ENCODE measurements at places on chromosomes 11 and 22.

GRCh38 chr11:19725379-19726079 is 12.9 kb downstream of the NAV2 start:
- DNase-seq = peak; percentile 80

DNA sequence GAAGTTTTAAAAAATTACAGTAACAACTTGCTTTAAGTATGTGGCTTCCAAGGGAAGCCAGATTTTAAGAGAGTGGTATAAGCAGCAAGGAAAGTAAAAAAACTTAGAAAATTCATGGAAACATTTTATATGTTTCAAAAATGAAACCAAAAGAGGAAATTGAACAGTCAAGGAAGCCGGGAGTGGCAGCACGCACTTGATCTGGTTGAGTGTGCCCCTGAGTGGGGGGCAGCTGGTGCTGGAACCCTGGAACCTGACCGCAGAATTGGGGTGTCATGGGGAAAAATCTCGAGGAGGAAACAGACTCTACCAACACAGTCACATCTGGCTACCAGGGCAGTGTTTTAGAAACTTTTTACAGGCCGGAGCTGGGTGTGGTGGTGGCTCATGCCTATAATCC is 14.0 kb downstream of the MICALL1 start:
- DNase-seq = no peak

GRCh38 chr11:954392-955153 is 28.9 kb downstream of the AP2A2 start:
- DNase-seq = no peak

DNA sequence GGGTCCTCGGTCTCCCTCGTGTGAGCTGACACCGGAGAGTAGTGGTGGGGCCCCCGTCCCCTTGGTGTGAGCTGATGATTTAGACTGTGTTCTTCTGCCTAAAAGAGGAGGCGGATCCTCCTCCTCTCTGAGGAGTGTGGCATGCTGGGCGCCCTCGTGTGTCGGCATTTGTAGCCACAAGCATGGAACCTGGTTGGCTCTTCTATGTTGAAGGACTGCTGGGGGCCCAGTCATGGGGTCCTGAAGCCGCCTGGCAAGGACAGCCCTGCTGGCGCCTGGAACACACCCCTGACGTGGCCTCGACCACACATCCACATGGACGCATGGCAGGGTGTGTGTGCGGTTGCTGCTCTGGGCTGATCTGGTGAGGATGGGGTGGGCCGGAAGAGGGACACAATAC is 50.2 kb downstream of the AP2A2 start:
- DNase-seq = no peak

DNA sequence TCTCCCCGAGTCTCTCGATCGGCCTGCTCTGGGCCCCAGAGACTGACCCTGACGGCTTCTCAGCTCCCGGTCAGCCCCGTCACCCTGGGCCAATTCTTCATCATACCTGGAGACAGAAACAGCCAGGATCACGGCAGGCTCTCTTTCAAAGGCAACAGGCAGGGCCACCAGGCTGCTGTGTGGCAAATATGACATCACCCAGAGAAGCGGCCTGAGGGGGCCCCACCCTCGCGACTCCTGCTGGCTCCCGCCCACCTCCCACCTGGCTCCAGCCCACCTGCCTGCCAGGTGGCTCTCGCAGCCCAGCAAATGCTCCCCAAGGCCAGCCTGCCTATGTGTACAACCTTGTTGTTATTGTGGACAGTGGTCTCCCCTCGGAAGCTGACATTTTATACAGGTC is 24.9 kb upstream of the PACSIN2 start:
- DNase-seq = no peak

- no peak for DNase-seq
These were observed 14.0 kb downstream of the IGLL1 start for GRCh38 chr22:23565915-23566704.

GRCh38 chr11:129852125-129852740 is 36.6 kb downstream of the TMEM45B start:
- DNase-seq = no peak

GRCh38 chr11:65448418-65449105 is 26.0 kb downstream of the NEAT1 start:
- DNase-seq = no peak

GRCh38 chr22:43391306-43391705 is 20.5 kb upstream of the MPPED1 start:
- peak; percentile 11 for DNase-seq

- DNase-seq = no peak
These were observed 115.8 kb upstream of the PAX6 start for GRCh38 chr11:31926816-31927528.

- no peak for DNase-seq
These were observed 32.9 kb upstream of the RELT start for GRCh38 chr11:73343076-73343873.

DNA sequence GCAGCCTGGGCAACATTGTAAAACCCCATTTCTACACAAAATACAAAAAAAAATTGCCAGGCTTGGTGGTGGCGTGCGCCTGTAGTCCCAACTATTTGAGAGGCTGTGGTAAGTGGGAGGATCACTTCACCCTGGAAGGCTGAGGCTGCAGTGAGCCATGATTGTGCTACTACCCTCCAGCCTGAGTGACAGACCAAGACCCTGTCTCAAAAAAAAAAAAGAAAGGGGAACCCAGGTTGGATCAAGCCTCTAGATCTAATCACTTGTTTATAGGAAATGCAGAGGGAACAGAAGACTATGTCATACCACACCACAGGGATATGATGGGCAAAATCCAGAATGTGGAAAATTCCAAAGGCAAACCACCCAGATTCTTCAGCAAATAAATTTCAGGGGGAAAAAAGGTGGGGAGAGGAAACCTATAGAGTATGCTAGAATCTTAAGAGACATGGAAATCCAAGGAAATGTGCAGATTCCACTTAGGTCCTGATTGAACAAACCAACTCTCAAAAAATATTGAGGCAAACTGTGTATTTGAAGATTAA is 16.5 kb upstream of the MALAT1 start:
- DNase-seq = no peak

DNA sequence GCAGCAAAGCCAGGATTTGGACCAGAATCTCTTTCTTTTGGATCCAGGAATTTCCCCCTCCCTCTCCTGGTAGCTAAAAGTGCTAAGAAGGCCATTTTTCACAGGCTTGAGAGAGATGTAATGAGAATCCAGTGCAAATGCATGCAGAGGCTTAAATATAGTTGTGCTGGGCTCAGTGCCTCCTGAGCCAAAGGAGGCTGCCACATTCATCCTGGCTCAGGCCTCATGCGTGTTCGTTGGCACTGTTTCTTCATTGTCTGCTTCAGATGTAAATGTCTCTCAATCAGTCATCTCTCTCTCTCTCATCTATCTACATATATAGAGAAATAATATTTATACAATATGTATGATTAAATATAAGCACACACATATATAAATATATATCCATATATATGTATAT is 83.6 kb downstream of the INSC start:
- DNase-seq = no peak

GRCh38 chr11:57639321-57640067 is 10.2 kb downstream of the YPEL4 start:
- no peak for DNase-seq

GRCh38 chr11:65576867-65577755 is 1.3 kb downstream of the EHBP1L1 start:
- peak; percentile 85 for DNase-seq

GRCh38 chr11:16097543-16097942 is 258.8 kb downstream of the SOX6 start:
- DNase-seq = no peak

DNA sequence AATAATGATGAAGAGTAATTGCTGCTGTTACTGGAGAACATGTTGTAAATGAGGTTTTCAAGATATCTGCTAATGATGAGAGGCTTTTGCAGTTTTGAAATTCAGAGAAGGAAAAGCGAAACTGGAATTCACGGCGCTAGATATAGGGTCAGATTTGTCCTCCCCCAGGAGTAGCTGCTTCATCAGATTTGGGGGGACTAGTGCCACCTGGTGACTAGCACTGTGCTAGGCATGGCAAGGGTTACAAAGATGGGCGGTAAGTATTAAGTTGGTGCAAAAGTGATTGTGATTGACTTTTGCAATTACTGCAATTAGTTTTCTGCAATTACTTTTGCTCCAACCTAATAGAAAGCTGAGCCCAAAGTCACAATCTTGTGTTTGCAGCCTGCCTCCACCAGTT is 879.9 kb upstream of the TENM4 start:
- no peak for DNase-seq

- DNase-seq = peak; percentile 24
These were observed 6.2 kb downstream of the MRGPRD start for GRCh38 chr11:68974421-68975194.

- DNase-seq = no peak
These were observed 53.1 kb downstream of the GALNT18 start for GRCh38 chr11:11568651-11569229.

DNA sequence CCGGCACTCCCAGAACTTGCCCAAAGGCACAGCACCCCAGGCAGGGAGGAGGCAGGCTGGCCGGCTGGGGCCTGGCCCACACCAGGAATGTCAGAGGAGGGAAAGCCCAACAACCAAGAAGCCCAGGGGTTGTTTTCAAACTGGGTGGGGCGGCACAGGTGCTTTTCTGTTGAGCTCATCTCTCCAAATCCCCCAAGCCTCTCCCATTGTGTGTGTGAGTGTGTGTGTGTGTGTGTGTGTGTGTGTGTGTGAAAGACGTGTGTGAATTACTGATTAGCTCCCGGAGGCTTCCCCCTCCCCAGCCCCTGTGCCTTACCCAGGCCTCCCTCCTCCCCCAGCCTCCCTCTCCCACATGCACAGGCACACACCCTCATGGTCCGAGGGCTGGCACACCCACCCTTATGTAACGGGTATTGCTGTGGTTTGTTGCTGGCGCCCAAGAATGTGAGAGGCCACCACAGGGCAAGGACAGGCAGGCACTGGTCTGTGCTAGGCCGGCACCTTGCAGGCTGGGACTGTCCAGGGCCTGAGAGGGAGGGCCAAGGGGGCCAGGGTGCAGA is 15.9 kb downstream of the TRIM29 start:
- peak; percentile 76 for DNase-seq

DNA sequence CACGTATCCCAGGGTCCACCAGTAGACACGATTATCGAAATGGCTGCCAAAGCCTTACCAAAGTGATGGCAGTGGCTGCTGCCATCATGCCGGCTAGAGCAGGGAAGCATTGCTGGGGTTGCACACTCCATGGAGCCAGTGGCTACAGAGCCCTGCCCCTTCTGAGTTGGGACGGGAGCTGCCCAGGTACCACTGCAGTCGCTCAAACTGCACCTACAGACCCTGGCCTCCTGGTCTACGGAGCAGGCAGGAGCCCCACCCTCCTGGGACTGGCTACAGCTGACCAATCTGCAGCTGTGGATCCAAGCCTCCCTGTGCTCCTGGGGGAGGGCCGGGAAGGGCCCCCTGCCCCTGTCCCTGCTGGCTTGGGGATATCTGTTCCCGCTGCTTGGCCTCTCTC is 111.4 kb downstream of the ATG16L2 start:
- no peak for DNase-seq

DNA sequence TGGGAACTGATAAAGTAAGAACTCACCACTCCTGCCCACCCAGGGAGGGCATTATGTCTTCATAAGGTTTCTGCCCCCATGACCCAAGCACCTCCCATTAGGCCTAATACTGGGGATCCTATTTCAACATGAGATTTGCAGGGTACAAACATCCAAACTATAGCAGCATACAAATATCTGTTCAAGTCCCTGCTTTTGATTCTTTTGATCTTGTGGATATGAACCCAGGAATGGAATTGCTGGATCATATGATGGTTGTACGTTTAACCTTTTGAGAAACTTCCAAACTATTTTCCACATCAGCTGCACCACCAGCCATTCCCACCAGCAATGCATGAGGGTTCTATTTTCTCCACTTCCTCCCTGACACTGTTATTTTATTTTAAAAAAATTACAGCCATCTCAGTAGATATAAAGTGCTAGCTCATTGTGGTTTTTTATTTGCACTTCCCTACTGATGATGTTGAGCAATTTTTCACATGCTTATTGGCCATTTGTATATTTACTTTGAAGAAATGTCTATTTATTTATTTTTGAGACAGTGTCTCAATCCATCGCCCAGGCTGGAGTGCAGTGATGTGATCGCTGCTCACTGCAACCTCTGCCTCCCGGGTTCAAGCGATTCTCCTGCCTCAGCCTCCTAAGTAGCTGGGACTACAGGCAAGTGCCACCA is 7.1 kb upstream of the ATG16L2 start:
- DNase-seq = no peak

DNA sequence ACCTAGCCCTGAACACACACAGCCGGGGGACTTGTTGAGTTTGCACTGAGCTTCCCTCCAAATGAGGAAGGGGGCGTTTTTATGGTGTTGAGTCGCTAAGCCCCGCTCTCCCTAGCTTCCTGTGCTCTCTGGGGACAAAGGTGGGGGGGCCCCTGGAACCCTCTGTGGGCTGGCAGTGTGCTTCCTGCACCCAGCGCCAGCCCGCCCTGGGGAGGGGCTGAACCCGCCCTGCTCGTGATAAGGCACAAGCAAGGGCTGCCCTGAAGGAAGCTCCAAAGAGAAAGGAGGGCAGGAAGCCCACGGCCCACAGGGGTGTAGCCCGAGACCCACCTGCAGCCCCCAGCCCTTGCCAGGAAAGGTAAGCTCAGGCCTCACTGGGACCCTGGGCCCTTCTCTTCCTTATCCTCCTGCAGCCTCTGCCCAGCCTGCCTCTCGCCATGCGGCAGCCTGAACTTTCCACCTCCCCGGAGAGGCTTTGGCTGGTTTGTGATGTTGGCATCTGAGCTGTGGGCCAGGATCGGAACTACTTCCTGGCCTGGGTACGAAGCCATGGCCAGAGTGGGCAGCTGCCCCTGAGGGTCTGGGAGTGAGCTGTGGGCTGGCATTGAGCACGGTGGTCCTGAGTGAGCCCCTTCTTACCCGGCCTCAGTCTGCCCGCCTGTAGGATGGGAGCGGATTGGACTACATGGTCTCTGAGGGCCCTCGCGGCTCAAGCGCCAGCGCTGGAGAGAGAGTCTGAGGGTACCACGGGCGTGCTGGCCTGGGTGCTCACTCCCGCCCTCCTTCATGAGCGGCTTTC is at the start of gene FERMT3:
Gene FERMT3, plus strand, starts transcription at position 265 of the 799 bp plus-strand sequence. CDS start 644 bp downstream, outside the sequence.
- DNase-seq = peak; percentile 89

DNA sequence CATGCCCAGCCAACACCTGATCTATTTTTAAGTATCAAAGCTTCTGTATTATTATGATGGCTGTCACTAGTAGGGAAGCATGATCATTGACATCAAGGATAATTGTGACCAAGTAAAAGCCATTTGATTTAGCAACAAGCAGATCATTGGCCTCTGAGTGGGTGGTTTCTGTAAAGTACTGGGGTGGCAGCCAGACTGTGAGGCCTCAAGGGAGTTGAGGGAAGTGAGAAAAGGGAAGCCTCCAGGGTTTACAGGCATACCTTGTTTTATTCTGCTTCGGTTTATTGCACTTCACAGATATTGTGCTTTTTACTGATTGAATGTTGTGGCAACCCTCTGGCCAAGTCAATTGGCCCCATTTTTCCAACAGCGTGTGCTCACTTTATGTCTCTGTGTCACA is 60.1 kb downstream of the PRR5L start:
- no peak for DNase-seq

DNA sequence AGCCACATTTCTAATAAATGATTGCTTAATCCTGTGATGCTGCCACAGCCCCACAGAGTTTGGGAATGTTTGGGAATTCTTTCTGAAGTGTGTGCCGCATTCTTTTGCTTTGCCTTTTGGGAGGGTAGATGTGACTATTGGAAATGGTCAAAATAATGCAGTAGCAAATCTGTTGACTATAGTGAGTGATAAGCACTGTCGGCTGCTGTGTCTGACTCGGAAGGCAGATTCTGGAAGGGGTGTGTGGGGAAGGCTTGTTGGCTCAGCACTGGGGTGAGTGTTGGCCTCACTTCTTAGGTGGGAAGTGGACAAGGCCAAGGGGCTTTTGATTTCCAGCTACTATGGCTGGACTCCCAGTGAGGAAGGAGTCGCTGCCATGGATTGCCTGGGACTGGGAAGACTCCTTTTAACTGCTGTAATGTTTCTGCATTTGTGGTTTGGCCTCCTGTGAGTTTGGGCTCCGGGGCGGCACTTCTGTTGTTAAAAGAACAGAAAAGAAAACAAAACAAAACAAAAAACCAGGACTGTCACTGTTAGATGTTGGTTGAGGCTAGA is 20.1 kb downstream of the ZBTB16 start:
- no peak for DNase-seq

Data from lower lobe of right lung (tissue), 2 donors.